ENCODE measurements at places on chromosomes 11 and 22. TPM values are rescaled to one million over a fixed set of nuclear protein-coding genes. Genes with fewer than 3 reads are reported as not detected.

GRCh38 chr11:124725719-124726105 is 14.0 kb upstream of the NRGN start:
- H3K4me3 ChIP-seq: peak overlapping the region; percentile 29
- no peak for DNase-seq
- peaks cover 65% of the 10 kb centered on the region for H3K27me3 ChIP-seq
- H3K27ac ChIP-seq: no peak overlapping the region
- H3K4me1 ChIP-seq: peaks cover 31% of the 10 kb centered on the region

GRCh38 chr11:17383461-17383860 is 5.0 kb downstream of the KCNJ11 start:
- no peaks in the 10 kb centered on the region for H3K27me3 ChIP-seq
- DNase-seq: no peak
- H3K27ac ChIP-seq: no peak overlapping the region
- no peaks in the 10 kb centered on the region for H3K4me1 ChIP-seq
- H3K36me3 ChIP-seq: peaks cover 3% of the 10 kb centered on the region

DNA sequence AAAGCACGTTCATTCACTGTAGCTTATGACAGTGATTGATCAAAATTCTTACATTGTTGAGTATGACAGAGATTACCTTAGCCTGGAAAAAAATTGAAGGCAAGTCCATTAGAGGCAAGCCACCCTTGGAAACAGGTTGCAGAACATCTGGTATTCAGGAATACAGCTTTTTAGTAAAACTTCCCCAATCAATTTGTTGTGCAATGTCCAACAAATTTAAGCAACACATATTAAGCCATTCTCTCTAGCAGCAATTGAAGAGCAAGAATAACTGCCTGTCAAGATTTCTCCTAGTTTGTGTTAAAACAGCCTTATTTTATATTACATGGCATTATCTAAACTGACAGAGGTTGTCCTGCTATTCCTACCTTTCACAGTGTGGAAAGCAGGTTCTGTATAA is 37.0 kb downstream of the BCL2L13 start:
- H3K27ac ChIP-seq: peak overlapping the region; percentile 9
- H3K4me1 ChIP-seq: peaks cover 14% of the 10 kb centered on the region
- H3K27me3 ChIP-seq: no peaks in the 10 kb centered on the region
- no peak for DNase-seq

GRCh38 chr11:11976481-11977127 is 31.8 kb downstream of the DKK3 start:
- no peaks in the 10 kb centered on the region for H3K36me3 ChIP-seq
- H3K27ac ChIP-seq: no peak overlapping the region
- DNase-seq: no peak
- no peak overlapping the region for H3K4me3 ChIP-seq
- peaks cover 13% of the 10 kb centered on the region for H3K4me1 ChIP-seq
- no peaks in the 10 kb centered on the region for H3K27me3 ChIP-seq

DNA sequence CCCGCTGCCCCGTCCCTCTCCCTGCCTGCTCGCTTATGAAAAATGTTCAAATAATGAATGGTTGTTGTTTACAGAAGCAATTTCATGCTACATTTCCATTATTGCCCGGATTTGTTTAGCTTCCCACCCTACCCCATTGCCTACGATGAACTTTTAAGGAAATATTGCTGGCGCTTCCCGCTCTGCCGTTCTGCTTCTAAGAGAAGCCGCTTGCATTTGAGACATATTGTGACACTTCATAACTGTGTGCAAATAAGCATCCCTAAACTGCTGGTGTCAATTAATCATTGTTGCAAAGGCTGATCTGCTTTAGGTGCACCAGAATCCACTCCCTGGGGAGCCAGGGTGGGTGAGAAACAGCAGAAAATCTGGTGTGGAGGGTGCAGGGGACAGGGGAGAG is 52.3 kb upstream of the LMO1 start:
- no peaks in the 10 kb centered on the region for H3K4me1 ChIP-seq
- DNase-seq: no peak
- H3K27me3 ChIP-seq: no peaks in the 10 kb centered on the region
- no peak overlapping the region for H3K27ac ChIP-seq

DNA sequence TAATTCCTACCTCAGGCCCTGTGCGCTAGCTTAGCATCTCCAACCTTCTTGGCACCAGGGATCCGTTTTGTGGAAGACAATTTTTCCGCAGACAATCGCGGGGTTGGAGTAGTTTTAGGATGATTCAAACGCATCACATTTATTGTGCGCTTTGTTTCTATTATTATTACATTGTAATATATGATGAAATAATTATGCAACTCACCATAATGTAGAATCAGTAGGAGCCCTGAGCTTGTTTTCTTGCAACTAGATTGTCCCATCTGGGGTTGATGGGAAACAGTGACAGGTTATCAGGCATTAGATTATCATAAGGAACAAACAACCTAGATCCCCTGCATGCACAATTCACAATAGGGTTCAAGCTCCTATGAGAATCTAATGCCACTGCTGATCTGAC is 52.3 kb downstream of the AMOTL1 start:
- H3K4me1 ChIP-seq: no peaks in the 10 kb centered on the region
- no peak overlapping the region for H3K4me3 ChIP-seq
- no peak overlapping the region for H3K27ac ChIP-seq
- peaks cover 28% of the 10 kb centered on the region for H3K36me3 ChIP-seq
- H3K27me3 ChIP-seq: no peaks in the 10 kb centered on the region

DNA sequence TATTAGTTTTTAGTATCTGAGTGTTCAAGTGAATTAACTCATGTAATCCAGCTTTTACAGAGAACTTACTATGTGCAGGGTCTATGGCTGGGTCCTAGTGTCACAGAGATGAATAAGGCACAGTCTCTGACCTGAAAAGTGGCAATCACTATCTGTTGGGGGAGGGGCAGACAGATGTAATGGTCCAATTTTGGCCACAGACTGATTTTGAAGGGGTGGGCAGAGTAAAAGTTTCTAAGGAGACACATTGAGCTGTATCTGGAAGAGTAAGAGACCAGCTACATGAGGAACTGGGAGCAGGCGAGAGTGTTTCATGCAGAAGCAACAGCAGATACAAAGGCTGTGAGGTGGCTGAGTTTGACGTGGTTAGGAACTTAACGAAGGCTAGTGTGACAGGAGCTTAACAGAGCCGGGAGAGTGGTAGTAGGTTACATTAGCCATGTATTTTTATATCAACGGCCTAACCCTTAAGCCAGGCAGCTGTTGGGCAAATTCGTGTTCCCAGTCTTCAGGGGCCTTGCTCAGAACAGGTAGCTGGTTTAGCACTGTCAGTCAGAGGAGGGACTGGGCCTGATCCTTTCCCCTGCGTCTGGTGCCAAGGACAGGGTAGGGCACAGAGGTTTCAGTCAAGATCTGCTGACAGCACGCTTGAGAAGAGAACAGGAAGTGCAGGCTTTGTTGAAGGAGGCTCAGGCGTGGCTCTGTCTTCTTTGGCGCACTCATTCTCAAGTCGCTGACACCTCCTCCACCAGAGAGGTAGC is 1.4 kb upstream of the STIM1 start:
- H3K27ac ChIP-seq: peak overlapping the region; percentile 47
- H3K4me3 ChIP-seq: peak overlapping the region; percentile 93
- H3K36me3 ChIP-seq: no peaks in the 10 kb centered on the region

- no peak for DNase-seq
- H3K27ac ChIP-seq: no peak overlapping the region
- H3K36me3 ChIP-seq: no peaks in the 10 kb centered on the region
- no peaks in the 10 kb centered on the region for H3K4me1 ChIP-seq
- no peaks in the 10 kb centered on the region for H3K27me3 ChIP-seq
- H3K4me3 ChIP-seq: no peak overlapping the region
Measured at GRCh38 chr11:106238704-106239360, 161.4 kb downstream of the AASDHPPT start.

DNA sequence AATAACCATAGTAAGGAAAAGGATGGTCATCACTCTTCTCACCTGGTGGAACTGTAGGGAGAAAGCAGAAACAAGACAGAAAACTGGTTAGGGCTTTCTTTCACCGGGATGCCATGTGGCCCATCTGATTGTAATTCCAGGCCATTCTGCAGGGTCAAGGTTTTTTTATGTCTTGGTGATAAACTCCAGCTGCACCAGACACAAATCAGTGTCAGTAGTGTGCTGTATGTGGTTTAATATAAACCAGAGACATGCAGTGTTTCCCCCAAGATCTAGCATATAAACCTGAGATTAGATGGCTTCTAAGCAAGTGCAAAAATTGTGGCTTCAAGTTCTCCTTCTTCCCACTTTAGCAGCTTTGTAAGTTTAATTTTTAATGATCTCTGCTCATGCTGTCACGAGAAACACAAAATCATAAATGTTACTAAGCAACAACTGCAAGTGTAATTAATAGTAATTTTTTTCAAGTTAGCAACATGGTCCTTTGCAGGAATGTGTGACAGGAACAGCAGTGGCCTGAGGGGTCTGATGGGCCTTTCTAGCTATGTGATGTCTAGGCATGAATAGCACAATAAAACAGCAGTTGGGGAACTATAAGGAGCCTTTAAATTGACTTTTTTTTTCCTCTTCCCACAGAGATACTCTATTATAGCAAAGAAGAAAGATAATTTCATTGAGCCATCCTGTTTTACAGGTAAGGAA is 41.6 kb downstream of the BDNF start:
- no peak overlapping the region for H3K4me3 ChIP-seq
- H3K27me3 ChIP-seq: no peaks in the 10 kb centered on the region
- H3K27ac ChIP-seq: no peak overlapping the region
- H3K36me3 ChIP-seq: no peaks in the 10 kb centered on the region
- peaks cover 19% of the 10 kb centered on the region for H3K4me1 ChIP-seq
- DNase-seq: no peak

GRCh38 chr22:26586556-26587325 is 3.2 kb downstream of the TPST2 start:
- H3K4me3 ChIP-seq: no peak overlapping the region
- peaks cover 52% of the 10 kb centered on the region for H3K4me1 ChIP-seq
- no peaks in the 10 kb centered on the region for H3K27me3 ChIP-seq

Gene ANO9
- 10.2 TPM for total RNA-seq

Gene ANO5
- total RNA-seq: 8.3 TPM

Gene OR52N4
- not detected for total RNA-seq

Gene SCUBE1
- total RNA-seq: 3.2 TPM

Gene HBG1
- not detected for total RNA-seq

Gene PTPN5
- 4.9 TPM for total RNA-seq

Gene DRICH1
- not detected for total RNA-seq

Gene CDCA5
- 70.9 TPM for total RNA-seq

Gene C22orf31
- not detected for total RNA-seq

Gene PKP3
- 18.7 TPM for total RNA-seq

Gene SIK3
- total RNA-seq: 27.8 TPM

Gene DCHS1
- 16.5 TPM for total RNA-seq

Gene CADM1
- total RNA-seq: 18.0 TPM

Gene DCPS
- total RNA-seq: 26.8 TPM

Gene MMP27
- not detected for total RNA-seq

Data from GM23338 (cell line).